Fibroblast of mammary gland (primary cell): ENCODE measurements at places on chromosomes 12 and 14.

- DNase-seq = peak; percentile 74
Measured at GRCh38 chr12:18250313-18250916, 10.9 kb upstream of the PIK3C2G start.

DNA sequence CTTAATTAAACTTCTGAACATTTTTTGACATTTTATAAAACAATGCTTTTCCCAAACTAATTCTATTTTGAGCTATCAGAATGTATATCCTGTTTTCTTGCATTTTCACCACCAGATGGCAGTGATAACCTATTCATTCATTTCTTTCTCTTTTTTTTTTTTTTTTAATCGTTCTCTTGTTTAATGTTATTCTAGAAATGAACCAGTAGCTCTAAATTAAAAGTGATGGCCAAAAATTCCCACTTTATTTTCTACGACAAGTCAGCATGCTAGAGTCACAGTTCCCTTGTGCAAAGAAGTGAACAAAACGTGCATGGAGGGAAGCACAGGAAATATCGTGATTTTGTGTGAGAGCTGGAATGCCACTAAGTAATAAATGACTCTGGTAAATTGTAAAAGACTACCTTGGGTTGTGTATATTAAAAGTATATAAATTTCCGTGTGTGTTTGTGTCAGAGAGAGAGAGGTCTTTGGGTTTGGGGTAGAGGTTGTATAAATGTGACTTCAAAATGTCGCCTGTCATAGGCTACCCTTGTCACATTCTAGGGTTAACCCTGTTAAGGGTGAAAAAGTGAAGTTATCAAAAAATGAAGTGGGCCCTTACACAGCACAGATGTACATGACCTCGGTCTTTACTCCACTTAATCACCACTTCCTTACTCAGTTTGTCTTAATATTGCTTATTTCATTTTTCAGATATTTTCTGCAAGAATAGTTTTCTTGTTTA lies 40.4 kb upstream of the LDHB start:
- DNase-seq = peak; percentile 62

GRCh38 chr12:82605115-82605514 lies 81.6 kb upstream of the TMTC2 start:
- DNase-seq = no peak

- DNase-seq = no peak
Measured at GRCh38 chr12:26938701-26939062, 412 bp downstream of the FGFR1OP2 start.

DNA sequence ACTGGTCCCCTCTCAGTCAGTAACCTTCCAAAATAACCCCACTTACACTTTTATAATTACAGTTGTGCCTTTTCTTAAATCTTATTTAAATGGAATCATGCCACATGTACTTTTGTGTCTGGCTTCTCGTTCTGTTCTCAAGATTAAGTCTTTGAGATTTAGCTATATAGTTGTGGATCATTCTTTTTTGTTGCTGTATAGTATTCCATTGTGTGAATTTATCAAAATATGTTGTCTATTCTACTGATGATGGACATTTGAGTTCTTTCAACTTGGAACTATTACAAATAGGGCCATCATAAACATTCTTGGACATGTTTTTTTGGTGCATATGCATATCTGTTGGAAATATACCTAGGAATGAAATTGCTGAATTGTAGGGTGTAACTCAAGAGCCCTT lies 9.0 kb downstream of the OAS3 start:
- DNase-seq = no peak

DNA sequence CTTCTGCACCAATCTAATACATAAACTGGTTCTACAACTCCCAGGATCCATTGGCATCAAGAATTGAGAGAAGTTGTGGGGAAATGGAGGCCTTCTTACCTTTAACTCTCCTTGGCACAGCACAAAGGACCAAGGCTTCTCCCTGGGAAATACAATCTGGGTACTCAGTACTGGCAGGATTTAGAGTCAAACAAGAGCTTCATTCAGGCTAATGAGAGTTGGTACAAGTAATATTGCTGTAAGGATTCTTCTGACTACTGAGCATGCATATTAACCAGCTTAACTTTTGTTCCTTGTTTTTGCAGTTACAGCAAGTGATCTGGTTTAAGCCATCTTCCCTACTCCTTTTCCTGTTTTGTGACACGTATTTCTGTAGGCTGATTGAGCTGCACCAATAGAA lies 76.2 kb upstream of the FERMT2 start:
- DNase-seq = no peak
